Posterior cingulate gyrus (tissue), 11 donors: ENCODE measurements at places on chromosomes 7 and 10.
A peak's percentile ranks its signal among the peaks of the same experiment; 100 is the strongest.

DNA sequence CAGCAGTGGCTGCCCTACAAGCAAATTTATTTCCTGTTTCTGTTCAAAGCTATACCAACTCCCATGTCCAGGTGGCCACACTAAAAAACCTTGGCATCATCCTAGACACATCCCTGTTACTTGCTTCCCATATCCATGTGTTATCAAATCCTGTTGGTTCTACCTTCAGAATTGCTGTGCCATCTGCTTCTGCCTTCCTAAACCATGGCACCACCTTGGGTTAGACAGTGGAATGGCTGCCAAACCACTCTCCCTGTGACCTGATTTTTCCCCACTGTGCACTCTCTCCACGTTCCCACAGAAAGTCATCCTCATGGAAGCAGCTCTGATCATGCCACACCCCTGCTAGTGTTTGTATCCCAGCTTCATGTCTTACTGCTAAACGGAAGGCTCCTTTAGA lies 697.6 kb upstream of the GALNT17 start:
- no peak for DNase-seq

GRCh38 chr10:102453502-102453901 lies 2.2 kb upstream of the C10orf95 start:
- DNase-seq, result no peak

- DNase-seq, result no peak
Observed at GRCh38 chr7:55099066-55099820, 80.4 kb downstream of the EGFR start.

- DNase-seq, result no peak
Observed at GRCh38 chr7:157650801-157651200, 314.0 kb downstream of the DNAJB6 start.

- DNase-seq, result no peak
Observed at GRCh38 chr10:124701435-124701834, 42.7 kb downstream of the FAM53B start.

GRCh38 chr7:155204744-155205367 lies 92.8 kb upstream of the INSIG1 start:
- peak; percentile 58 for DNase-seq

- DNase-seq, result no peak
Observed at GRCh38 chr7:139571190-139571589, 47.7 kb downstream of the CLEC2L start.

DNA sequence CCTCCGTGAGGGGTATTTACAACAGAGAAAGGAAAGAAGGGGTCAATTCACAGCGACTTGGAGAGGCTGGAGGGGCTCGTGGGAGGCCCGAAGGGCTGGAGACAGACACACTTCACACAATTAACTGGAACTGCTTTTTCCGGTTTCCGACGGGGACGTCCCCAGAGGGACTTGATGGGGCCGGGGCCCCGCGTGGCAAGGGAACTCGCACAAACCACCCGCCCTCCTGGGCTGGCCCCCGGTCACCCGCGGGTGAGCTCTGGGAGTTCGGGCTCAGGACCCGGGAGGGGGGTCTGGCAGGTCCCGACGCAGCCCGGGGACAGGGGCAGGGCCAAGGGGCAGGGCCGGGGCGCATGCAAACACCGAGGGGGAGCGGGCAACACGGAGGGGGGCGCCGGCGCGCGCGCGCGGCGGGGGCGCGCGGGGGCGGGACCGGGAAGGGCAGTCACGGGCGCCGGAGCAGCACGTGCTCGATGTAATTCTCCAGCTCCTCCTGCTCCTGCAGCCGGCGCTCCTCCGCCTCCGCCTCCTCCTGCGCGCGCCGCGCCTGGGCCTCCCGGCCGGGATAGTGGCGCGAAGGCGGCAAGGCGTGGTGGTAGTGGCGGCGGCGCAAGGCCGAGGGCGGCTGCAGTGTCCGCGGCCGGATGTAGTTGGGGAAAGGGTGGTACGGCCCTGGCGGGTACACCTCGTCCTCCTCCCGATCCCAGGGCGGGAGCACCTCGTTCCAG lies 2.7 kb downstream of the VGF start:
- peak; percentile 85 for DNase-seq

DNA sequence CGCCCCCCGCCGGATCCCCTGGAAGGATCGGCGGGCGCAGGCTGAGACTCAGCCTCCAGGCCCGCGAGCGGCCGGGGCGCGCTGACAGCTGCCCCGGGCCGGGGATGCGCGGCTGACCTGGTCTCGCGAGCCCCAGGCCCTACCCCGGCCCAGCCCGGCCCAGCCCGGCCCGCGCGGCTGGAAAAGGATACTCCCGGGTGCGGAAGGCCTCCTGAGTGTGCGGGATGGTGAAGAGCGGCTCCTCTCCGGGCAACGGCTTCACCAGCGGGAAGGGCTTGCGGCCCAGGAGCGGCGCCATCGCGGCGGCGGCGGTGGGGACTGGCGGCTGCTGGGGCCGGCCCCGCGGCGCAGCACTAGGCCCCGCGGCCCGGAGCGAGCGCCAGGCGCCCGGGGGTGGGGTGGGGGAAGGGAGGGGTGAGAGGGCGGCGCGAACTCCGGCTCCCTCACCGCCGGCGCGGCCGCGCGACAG lies 423 bp downstream of the BAZ1B start:
- no peak for DNase-seq

DNA sequence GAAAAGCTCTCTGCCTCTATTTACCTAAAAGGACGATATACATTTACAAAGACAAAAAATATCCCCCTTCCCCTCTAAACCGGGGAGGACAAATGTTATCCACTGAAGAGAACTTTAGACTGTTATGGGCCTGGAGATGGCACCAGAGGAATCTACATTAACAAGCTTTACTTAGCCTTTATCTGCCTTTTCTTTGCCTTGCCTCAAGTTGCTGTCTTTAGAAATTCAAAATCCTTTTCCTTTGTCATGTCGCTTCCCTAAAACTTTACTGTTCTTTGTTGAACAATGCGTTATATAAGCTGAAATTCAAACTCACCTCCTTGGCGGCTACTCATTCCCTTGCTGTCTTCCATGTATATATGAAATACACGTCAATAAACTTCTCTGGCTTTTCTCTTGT lies 405.0 kb downstream of the PCDH15 start:
- no peak for DNase-seq

DNA sequence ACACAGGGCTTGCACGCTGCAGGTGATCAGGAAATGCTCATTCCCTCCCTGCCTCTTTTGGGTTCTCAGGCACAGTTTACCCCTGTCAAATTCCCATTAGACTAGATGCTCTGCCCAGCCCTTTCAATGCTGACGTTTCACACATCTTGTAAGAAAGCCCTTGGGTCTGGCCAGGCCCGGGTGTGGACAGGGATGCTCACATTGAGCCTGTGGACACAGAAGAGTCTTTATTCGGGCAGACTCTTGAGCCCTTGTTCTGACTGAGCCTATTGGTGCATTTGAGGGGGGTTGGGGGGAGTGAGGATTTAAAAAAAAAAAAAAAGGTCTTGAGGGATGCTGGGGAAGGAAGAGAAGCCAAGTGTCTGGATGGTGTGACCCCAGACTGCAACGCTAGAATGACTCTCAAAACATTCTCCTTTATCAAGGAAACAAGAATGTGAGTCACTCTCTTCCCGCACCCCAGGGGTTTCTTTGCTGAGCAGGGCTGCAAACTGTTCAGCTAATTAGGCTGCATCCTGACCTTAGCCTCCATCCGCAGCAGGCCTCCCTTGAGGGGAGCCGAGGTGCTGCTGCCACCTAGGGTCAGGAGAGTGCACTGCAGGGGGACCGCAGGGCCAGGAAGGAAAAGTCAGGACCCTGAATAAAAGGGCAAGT lies 53.6 kb upstream of the TMEM72 start:
- peak; percentile 65 for DNase-seq

GRCh38 chr7:51017576-51018535 lies 235.2 kb upstream of the GRB10 start:
- no peak for DNase-seq

GRCh38 chr10:110370006-110370405 lies 65.3 kb upstream of the SMNDC1 start:
- no peak for DNase-seq

DNA sequence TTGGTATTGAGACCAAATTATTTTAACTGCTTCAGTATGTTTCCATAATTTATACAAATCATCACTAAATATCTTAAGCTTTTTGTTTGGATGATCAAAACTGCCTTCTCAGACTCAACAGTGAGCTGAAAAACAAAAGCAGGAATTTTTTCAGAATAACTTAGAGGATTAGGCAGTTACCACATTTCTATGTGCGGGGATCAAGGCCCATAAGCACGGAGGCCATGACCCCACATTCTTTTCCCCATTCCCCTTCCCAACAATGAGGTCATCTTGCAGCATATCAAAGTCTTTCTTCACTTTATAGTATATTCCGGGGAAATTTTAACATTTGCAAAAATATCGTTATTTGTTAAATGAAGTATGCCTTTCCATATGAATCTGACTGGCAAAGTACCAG lies 125.8 kb downstream of the ELMO1 start:
- DNase-seq, result no peak

DNA sequence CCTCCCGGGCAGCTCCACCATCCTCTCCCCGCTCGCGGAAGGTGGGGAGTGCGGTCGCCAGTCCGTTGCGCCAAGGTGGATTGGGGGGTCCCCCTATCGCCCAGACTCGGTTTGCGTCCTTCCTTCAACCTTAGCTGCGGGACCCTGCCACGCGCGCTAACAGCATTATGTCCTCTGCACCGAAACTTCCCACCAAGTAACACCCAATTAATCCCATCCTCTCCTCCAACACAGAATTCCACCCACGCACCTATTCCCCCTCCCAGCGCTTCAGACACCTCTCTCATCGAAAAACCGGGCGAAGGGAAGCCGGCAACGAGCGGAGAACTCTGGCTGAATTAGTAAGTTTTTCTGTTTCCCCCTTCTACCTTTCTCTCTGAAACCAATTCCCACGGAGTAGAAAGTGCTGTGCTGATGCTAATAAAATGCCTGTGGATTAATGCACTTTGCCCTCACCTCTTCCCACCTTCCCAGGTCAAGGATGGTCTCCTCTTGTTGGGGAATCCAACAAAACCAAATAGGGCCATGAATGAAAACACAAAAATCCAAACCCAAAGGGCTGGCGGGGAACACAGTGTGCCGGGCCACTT lies 947 bp downstream of the HOXA3 start:
- no peak for DNase-seq

GRCh38 chr10:30882281-30882680 lies 149.4 kb downstream of the ZNF438 start:
- no peak for DNase-seq

GRCh38 chr10:103627111-103627892 lies 133.8 kb downstream of the NEURL1 start:
- no peak for DNase-seq

DNA sequence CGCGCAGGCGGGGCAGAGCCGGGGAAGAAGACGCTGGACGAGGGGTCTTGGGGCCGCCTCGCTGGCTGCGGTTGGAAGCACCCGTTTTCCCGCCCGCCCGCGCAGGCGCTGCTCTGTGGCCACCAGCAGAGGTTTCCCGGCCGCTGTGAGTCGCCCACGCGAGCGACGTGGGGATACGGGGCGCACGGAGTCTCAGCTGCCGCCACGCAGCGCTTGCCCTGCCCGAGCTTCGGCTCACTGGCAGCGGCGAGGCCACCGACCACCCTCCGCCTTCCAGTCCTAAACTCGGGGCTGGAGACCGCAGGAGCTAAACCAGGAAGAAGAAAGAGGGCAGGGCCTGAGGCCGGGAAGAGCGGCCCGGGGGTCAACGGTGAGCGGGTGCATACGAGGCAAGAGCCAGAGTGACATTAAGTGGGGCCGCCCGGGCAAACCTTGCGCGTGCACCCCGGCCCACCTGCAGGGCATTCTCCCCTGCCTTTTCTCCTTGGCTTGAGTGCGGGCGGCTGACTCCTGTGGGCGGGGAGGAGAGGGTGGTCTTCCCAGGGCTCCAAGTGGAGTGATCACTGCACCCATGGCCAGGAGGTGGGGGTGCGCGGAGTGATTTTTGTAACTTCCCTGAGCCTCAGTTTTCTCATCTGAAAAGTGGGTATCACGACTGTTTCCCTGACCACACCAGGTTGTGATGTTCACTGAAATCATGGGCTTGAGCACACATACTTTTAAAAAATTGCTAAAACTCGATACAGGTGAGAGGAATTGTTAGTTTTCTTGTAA lies 7.1 kb upstream of the EMX2 start:
- no peak for DNase-seq

GRCh38 chr7:26202019-26202990 lies 760 bp downstream of the CBX3 start:
- DNase-seq, result no peak

DNA sequence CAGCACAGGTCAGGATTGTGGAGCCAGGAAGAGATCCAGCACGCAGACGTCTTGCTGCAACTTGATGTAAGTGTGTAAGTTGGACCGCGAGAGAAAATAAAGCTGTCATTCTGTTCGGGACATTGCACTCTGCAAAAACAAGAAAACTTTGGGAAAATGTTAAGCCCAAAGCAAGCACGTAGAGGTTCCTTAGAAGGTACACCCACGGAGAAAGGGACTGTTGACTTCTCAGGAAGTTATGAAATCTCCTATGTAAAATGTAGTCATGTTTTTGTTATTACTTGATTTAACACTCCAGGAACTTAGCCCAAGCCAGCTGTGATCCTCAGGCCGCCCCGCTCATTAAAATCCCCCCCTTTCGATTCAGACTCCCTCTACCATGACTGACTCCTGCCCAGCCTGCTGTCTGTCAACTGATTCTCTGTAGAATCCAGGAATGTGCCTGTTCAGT lies 196.1 kb upstream of the TCF7L2 start:
- no peak for DNase-seq

- no peak for DNase-seq
Observed at GRCh38 chr10:117928741-117929140, 118.0 kb downstream of the RAB11FIP2 start.

- no peak for DNase-seq
Observed at GRCh38 chr10:83835945-83836745, 303.2 kb upstream of the GHITM start.

GRCh38 chr10:3668276-3668965 lies 116.6 kb downstream of the KLF6 start:
- DNase-seq, result no peak

DNA sequence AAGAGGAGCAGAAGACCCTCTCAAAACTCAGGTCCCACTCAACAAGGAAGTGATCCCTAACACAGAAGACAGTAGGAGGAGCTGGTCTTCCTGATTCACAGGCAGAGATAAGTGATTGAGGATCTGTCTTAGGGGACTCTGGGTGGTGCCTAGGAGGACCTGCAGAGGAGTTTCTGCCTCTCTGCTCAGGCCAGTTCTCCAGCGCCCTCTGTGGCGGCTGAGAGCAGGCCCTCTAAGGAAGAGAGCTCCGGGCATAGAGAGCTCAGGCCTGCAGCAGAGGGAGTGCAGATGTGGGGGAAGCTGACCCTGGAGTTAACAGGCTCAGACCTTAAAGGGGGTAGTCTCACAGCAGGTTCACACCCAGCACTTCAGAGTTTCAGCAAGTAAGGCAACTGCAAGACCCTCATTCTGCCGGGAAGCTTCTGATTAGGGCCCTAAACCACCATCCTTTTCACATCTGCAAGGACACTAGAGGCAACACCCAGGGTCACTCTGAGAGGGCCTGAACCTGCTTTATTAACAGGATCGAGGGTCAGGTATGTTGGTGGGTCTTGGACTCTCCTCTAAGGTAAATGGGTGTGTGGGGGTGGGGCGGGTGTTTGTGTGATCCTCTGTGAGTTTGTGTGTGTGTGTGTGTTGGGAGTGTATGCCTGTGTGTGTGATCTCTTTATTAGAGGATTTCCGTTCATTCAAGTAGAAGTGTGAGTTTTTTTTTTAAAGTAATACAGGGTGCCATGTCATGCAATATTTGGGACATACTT lies 57.6 kb upstream of the TARP start:
- no peak for DNase-seq

- no peak for DNase-seq
Observed at GRCh38 chr10:97842656-97843280, 6.9 kb upstream of the GOLGA7B start.

- no peak for DNase-seq
Observed at GRCh38 chr10:119667562-119668328, 16.6 kb downstream of the BAG3 start.

GRCh38 chr10:122052701-122053100 lies 63.7 kb downstream of the TACC2 start:
- no peak for DNase-seq
